ENCODE measurements at places on chromosomes 5 and 9.

GRCh38 chr9:120711354-120711753 is 2.9 kb downstream of the MEGF9 start:
- no peak for DNase-seq

DNA sequence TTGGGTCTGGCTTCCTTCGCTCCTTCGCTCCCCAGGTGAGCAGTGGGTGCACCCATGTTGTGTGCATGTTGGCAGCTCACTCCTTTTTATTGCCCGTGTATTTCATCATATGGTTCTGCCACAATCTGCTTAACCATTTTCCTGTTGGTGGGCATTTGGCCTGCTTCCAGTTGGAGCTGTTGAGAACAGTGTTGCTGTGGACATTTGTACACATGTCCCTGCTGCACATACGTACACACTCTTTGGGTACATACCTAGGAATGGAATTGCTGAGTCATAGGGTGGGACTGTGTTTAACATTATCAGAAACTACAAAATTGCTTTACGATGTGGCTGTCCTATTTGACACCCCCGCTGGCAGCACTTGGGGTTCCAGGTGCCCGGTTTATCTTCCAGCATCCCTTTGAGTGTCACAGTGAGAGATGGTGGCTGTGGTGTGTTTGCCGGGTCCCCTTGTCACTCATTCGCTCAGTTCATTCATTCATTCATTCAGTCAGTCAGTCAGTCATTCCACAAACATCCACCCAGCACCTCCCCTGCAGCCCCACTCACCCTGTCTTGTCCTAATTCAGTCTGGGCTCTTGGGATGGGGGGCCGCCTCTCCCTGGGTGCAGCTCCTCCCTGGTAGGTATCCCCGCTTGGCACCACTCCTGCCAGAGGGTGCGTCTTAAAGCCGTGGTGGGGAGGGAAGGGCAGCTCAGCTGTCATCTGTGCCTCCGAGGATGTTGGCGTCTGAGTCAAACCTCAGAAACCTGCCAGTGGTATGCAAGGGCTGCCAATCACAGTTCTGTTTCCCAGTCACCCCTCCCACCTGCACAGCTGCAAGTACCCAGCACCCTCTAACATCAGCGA is 7.9 kb upstream of the FIBCD1 start:
- DNase-seq = no peak

- no peak for DNase-seq
Observed at GRCh38 chr5:122342256-122342655, 30.2 kb downstream of the SNCAIP start.

DNA sequence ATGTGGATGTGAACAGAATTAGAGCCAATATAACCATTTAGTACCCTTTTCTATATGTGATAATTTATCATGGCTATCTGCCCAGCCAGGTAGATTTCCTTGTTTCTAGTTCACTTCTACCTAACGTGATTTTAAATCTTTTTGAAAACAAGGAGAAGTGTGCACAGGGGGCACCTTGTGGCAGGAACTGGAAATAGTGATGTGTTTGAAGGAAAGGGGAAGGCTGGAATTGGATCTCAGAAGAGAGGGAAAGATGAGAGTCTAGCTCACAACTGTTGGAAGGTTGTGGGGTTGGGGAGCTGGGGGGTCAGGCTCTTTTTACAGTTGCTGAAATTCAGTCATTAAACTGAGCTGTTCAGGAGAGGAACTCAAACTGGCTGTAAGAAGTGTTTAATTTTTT is 219.5 kb downstream of the KCTD16 start:
- no peak for DNase-seq

- DNase-seq = no peak
Observed at GRCh38 chr5:35869685-35870277, 13.1 kb downstream of the IL7R start.

DNA sequence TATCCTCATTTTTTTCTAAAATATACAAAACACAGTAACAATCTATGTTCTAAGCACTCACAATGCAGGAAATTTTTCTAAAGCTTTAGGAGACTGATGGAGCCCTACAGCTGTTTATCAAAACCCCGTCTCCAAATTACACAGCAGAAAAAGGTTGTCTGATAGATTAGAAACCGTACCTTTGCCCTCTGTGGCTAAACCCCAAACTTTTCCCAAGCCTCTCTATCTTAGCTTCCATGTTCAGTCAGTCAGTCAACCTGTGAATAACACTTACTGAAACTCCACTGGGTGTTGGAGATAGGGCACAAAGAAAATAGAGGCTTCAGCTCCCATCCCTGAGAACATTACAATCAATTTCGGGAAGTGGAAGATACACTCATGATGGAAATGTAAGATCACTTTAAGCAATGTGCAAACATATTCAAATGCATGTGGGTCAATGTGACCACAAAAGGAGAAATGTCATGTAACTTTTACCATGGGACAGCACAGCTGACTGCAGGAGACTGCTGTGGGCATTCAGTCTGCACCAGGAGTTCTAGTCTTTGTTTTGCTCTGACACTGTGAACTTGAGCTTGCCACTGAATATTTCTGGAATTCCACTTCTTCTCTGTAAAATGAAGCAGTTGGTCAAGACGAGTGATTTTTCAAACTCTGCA is 279.5 kb upstream of the PIK3R1 start:
- no peak for DNase-seq

GRCh38 chr9:7313389-7313788 is 486.2 kb downstream of the DMAC1 start:
- no peak for DNase-seq

DNA sequence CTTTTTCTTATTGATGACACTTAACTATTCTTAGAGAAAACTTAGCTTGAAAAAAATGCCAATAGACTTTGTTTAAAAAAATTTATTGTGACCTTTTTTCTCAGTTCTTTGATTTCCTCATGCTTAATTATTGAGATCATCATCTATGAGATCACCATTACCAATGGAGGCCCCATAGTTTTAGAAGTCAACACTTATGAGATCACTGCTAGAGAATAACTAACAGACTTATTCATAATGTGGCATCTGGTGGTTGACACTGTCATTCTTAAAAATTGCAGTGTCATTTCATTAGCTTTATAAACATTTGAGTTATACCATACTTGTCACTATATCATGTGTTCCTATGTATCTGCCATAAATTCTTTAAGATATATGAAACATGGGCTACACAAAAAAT is 14.9 kb upstream of the FEM1C start:
- no peak for DNase-seq
